ENCODE measurements at places on chromosomes 11 and 22.

GRCh38 chr11:24249921-24250320 lies 246.9 kb upstream of the LUZP2 start:
- DNase-seq, result no peak

DNA sequence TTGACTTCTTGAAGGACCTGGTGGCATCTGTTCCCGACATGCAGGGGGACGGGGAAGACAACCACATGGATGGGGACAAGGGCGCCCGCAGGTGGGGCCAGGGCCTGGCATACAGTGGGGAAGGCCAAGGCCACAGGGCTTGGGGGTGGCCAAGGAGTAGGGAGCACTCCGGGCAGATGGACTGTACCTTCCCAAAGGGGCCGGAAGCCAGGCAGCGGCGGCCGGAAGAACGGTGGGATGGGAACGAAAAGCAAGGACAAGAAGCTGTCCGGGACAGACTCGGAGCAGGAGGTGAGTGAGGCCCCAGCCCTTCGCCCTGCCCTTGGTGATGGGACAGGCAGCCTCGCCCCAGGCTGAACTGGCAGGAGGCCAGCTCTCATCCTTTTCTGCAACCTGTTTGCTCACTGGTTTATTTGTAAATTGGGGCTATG lies 1.2 kb downstream of the DRAP1 start:
- no peak for DNase-seq

GRCh38 chr22:27803841-27804415 lies 2.4 kb upstream of the MN1 start:
- no peak for DNase-seq

DNA sequence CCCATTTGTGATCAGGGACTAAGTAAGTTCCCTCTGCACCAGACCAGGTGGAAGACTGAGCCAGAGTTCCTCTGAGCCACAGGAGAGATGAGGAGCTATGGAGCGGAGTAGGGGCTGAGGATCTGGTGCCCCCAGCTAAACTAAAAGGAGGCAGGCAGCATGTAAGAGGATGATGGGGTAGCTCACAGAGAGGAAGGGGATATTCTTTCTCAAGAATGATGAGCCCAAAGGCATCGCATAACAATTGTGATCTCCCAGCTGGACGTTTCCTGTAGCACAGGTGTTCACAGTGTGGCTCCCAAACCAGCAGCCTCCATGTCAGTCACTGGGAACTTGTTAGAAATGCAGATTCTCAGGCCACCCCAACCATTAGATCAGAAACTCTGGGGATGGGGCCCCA lies 24.4 kb downstream of the ADAMTS8 start:
- DNase-seq, result no peak

DNA sequence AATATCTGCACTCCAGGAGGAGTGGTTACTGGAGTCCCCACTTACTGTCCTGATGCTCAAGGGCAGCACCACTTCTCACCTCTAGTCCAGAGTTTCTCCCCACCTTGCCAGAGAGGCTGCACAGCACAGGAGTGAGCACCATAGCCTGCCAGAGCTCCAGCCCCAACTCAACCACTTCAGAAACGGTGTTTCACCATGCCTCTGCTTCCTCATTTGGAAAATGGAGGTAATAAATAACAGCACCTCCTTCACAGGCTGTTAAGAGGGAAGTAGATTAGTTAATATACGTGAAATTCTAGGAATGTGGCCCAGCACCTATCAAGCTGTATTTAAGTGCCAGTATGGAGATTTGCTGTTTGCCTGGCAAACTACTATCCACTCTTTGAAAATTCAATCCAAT lies 63.0 kb downstream of the GALNT18 start:
- no peak for DNase-seq

- no peak for DNase-seq
Observed at GRCh38 chr11:45366619-45367190, 80.6 kb upstream of the SYT13 start.

- DNase-seq, result no peak
Observed at GRCh38 chr22:44281768-44282637, 30.7 kb downstream of the SHISAL1 start.

DNA sequence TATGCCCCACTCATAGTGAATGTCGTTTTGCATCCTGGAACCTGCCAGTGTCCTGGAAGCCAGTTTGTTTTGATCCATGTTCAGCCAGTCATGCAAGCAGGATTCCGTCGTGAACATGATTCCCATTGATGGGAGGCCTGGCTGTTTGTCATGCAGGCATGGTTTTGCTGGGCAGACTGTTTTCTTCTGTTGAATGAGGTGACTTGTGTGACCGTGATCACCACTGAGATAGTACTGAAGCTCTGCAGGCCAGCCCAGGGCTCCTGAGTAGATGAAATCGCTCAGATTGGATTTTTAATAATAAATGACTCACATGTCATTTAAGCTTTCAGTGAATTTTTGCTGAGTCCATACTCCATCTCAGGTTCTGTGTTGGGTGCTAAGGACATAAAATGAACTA lies 117.8 kb downstream of the PDE2A start:
- DNase-seq, result no peak

GRCh38 chr11:124961972-124962609 lies 8.1 kb downstream of the CCDC15 start:
- DNase-seq, result peak; percentile 37

DNA sequence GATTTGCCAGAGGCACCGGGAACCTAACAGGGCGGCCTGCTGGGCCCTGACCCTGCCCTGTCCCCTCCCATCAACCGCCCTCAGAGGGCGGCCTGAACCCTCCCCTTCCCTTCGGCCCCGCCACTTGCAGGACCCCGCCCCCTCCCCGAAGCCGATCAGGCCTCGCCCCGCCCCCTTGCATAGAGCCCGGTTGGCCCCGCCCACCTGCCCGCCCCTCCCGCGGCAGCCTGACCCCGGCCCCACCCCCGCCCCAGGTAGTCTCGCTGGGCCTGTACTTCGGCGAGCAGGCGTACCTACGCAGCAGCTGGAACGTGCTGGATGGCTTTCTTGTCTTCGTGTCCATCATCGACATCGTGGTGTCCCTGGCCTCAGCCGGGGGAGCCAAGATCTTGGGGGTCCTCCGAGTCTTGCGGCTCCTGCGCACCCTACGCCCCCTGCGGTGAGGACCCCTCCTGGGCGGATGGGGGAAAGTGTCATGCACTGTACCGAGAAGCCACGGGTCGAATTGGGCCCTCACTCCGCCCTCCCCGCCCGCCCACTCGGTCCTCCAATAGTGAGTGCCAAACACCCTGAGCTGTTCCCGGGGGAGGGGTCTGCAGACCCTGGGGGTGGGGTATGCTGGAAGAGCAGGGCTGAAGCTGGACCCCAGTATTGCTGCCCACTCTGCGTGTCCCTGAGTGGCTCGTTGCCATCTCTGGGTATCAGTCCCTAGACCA lies 94.1 kb downstream of the CACNA1I start:
- DNase-seq, result no peak

- DNase-seq, result no peak
Observed at GRCh38 chr11:75571625-75572024, 9.6 kb downstream of the SERPINH1 start.

- DNase-seq, result no peak
Observed at GRCh38 chr11:60570970-60571369, 55.8 kb downstream of the MS4A13 start.

Data from NCI-H2171 (cell line).